ENCODE measurements at places on chromosomes 6 and 20.

GRCh38 chr6:31666337-31666965, 571 bp downstream of the CSNK2B start:
- DNase-seq = no peak

DNA sequence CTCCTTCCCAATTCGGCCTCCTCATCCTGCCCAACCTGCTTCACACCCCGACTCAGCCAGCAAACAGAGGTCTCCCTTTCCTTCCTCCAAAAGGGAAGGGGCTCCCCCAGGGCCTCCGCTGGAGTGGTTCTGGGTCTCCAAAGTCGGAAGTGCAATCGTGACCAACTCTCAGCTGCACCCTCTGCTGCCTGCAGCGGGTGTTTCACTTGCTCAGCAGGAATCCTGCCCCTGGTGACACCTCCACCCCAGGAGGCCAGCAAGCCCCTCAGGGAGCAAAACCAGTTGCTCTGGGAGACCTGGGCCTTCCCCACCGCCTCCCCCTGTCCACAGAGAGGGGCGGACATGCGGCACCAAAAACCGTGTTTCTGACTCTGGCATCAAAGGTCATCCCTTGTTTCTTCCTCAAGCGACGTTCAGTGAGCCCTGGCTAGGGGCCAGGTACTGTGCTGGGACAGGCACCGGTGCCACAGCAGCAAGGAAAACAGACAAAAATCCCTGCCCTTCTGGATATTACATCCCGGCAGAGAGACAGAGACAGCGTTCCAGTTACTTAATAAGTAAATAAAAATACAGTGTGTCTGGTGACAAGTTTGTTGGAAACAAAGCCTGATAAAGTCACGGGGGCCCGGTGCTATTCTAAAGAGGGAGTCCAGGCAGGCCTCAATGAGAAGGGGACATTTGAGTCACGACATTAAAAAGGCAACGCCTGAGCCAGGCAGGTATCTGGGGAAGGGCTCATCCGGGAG, 219.0 kb downstream of the BMP7 start:
- DNase-seq = no peak

DNA sequence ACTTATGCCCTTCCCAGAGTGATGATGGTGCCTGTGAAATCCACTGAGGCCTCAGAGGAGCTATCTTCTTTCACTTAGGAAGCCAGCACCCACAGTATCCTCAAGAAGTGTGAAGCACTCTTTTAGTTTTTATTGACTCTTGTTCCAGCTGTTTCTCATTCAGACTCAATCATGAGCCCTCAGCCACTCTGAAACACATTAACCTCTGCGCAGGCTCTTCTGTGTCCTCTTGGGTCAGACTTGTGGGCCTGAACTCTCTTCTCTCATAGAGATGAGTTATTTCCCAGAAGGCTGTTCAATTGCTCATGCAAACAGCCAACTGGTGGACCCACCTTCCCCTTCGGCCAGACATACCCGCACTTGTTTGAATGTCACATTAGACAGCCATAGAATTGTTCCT, 27.8 kb upstream of the PREP start:
- no peak for DNase-seq

DNA sequence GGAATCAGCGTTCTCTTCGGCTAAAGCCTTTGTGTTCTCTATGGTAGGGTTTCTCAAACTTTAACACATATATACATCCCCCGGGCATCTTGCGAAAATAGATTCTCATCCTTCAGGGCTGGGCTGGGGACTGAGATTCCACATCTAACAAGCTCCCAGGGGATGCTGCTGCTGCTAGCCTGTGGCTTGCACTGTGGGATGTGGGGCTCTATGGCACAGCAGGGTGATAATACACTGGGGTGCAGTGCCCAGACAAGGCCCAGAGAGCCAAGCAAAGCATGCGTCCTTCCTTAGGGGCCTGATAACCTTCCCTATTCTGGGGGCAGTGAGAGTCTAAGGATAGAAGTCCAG, 102.0 kb downstream of the LAMP5 start:
- DNase-seq = no peak

DNA sequence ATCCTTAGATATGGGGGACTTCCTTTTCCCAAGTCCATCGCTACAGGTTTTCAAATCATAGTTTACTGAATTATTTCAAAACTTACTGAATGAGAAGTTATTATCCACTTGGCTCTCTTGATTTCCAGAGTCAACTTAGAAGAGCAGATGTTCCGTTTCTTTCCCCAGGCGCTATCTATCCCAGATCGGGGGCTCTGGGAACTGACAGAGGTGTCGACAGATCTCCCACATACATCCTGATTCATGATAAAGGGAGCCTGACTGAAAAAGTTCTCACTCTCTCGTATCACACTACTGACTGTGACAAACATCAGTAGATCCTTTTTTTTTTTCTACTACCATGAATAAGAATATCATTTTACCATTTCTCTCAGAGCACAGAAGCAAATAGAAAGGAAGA, 654.8 kb downstream of the RNF144B start:
- no peak for DNase-seq

DNA sequence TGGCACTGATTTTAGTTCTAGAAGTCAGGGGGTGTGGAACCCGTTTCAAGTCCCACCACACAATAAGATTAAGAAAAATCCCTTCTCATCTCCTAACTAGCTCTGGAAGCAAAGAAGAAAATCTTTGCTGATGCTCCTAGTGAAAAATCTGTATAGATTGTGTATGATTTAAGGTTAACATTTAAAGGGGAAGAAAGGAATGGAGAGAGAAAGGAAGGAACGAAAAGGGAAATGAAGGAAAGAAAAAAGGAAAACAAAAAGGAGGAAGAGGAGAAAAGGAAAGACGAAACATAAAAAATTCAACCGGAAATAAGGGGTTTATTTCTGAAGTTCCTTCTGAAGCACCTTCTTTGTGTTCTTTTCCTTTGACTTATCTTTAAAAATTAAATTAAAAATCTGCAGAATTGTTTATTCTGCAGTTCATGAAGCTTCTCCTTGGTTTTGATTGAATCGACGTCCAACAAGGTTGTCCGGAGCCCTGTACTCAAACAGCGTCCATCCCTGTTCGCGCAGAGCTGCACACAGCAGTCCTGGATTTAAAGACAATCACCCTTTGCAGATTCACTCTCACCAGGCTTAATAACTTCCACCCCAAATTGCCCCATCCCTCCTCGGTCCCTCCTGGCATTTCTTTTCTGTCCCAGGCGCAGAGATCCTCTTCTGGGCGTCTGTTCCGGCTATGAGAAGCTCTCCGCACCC, 1.6 kb upstream of the TFAP2B start:
- no peak for DNase-seq

GRCh38 chr6:93886416-93886815, 467.1 kb upstream of the EPHA7 start:
- DNase-seq = no peak

- DNase-seq = no peak
These were observed 146.5 kb downstream of the EDN1 start for GRCh38 chr6:12436683-12437082.
